ENCODE measurements at places on chromosomes 5 and 9.

GRCh38 chr5:66744040-66744439 is 147.8 kb downstream of the MAST4 start:
- peak; percentile 11 for DNase-seq

DNA sequence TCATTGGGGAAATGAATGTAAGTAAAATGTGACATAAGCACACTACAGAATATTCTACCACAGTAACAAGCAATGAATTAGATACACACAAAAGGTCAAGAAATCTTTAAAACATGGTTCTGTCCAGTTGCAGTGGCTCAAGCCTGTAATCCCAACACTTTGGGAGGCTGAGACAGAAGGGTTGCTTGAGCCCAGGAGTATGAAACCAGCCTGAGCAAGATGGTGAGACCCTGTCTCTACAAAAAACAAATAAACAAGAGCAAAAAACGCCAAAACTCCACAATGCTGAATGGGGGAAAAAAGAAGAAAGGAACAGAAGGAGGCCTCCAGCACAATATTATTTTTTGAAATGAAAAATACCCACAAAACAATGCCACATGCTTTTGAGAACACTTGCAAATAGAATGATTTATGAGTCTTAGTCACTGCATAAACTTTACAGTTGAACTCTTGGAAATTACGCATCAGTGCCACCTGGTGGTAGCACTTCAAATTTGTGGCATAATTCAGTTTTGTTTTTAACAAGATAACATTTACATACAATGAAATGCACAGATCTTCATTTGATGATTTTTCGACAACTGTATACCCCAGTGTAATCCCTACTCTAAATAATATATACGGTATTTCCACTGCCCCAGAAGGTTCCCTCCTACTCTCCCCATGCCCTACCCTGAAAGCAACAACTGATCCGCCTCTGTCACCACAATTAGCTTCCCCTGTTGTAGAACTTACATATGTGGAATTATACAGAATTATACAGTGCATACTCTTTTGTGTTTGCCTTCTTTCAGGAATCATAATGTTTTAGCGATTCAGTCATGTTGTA is 14.4 kb upstream of the SPINK4 start:
- peak; percentile 69 for DNase-seq

DNA sequence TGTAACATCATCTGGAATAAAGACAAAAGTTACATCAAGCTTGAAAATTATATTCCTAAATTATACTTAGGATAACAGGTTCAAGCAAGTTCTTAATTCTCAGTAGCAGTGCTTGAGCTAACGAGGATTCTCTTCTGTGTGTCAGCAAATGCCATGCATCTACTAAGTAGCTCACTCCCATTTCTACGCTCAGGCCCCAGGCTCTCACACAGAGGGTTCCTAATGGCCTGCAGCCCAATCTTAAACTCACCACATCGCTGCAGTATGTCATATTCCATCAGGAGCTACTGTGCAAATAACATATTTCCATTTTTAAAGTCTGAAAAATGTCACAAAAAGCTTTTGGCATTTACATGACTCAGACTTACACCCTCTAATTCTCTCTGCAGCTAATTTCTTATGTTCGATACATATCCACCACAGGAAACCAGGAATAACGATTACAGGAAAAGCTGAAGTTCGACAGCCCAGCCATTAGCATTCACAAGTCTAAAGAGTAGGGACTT is 474.8 kb downstream of the EFNA5 start:
- DNase-seq = no peak

DNA sequence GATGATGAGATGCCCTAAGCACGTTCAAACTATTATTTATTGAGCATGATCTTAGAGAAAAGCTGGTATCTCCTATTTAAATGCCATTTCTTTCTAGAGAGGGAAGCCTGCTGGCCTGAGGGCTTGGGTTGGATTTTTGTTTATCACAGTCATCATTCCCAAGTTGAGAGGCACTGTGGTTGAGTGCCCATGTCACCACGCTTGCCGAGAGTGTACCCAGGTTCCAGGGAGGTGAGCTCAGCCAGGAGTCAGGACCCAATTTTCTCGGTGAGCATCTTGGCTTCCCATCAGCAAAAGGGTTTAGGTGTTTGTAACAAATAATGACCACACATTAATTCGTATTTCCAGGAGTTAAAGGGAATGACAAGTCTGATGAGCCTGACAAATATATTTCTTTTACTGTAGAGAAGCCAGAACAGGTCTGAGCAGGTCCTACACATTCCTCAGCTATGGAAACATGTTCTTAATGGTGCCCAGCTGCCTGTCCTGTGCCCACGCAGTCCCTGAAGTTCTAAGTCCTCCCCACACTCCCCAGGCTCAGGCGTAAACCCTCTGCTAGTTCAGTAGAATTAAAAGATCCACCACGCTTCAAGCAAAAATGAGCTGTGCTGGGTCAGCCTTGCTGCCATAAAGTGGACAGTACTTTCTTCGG is 258.9 kb upstream of the IRX2 start:
- DNase-seq = no peak

GRCh38 chr9:71924576-71924975 is 13.1 kb downstream of the C9orf85 start:
- no peak for DNase-seq

DNA sequence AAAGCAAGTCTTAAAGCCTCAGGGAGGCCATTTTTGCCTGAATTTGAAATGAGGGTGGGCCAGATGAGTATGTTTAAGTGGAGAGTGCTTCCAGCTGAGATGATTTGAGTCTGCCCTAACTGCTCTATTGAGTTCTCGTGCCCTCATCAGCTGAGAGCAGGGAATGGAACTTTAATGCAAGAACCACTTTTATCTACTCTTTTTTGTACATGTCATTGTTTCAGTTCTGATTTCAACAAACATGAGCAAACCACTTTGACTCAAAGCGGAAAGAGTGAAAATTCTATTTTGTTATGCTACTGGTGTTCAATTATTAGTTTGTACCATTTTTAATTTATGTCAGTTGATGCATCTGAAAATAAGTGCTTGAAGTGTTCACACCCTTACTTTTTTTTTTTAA is 35.8 kb downstream of the DCAF10 start:
- no peak for DNase-seq

GRCh38 chr9:127078988-127079387 is 43.4 kb downstream of the ANGPTL2 start:
- no peak for DNase-seq

GRCh38 chr5:634191-634590 is 22.1 kb downstream of the CEP72 start:
- no peak for DNase-seq

- DNase-seq = no peak
Observed at GRCh38 chr5:12777342-12777741, 873.1 kb upstream of the CTNND2 start.

GRCh38 chr9:93262537-93263310 is 78.8 kb downstream of the WNK2 start:
- no peak for DNase-seq

DNA sequence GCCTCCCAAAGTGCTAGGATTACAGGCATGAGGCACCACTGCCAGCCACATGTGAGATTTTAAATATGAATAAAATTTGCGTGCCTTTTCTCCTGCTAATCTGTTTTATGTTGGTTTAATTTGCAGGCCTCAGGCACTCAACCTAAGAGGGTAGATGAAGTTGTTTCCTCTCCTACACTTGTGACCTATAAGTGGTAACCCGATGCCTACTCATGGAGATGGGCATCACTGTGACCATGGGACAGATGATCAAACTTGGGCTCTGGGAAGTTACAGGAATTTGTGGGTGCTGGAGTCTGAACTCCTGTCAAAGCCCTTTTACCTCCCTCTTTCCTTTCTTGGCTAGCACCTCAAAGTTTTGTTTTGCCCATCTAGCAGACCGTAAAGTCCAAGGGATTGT is 1.1 kb downstream of the SLC28A3 start:
- no peak for DNase-seq

DNA sequence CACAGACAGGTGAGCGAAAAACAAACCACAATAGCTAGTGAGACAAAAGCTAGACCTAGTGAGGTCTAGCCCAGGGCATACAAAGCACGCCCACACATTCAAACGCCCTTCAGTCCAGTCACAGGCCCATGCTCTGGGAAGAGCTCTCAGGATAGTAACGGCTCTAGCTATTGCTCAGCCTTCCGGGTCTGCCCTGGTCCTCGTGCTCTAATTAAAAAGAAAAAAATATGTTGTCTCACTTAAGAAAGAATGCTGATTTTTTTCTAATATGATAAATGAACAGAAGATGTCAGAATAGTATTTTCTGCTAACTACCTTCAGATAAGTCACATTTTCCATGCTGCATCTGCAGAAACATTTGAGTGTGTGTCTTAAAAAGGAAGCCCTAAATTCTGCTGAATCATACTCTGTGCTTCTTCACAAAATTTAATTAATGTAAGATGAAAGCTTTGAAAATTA is 94.5 kb downstream of the PLPP1 start:
- DNase-seq = no peak
